ENCODE measurements at places on chromosomes 2 and 18.

DNA sequence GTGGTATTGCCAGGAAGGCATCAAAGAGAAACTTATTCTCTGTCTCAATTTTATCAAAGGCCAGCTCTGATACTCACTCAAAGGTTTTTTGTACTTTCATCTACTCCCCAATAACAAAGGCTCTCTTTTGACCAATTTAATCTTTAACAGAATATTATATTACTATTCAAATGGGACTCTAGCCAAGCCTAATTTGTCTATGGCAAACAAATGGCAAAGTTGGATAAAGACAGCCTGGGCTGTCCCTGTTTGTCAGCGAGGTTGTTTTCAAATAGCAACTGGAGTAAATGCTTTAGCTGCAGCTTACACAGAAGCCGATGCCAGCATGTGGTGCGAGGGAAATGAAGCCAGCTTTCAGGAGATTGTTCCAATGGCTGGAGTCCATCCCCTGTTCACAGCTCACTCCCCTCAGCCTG, 80.1 kb upstream of the CTNNA2 start:
- no peak for DNase-seq

DNA sequence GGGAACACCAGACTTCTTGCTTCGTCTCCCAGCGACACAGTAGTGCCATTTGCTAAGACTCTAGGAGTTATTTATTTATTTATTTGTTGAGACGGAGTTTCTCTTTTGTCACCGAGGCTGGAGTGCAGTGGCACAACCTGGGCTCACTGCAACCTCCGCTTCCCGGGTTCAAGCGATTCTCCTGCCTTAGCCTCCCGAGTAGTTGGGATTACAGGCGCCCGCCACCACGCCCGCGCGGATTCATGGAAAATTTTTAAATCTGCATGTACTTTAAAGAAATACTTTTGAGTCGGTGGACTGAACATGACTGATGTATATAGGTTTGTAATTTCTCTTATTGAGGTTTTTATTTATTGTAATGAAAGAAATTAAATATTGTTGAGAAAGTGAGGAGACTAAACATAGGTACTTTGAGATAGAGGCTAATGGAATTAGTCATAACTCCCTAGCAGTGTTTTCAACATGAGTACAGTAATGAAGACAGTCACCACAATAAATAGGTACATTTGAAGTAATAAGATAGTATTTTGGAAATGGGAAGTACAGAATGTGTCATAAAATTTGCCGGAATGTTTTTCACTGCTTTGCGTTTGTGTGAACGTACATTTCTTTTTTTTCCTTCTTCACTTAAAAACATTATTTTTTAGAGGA, 983 bp downstream of the MTX2 start:
- DNase-seq: no peak

GRCh38 chr2:163213661-163214081, 375.1 kb upstream of the KCNH7 start:
- DNase-seq: no peak

GRCh38 chr18:26956863-26957262, 91.4 kb upstream of the AQP4 start:
- no peak for DNase-seq

GRCh38 chr18:79452190-79452990, 56.7 kb downstream of the NFATC1 start:
- DNase-seq: no peak

- DNase-seq: no peak
Measured at GRCh38 chr2:69375494-69376353, 11.3 kb downstream of the GFPT1 start.

GRCh38 chr18:60322591-60322990, 50.0 kb downstream of the MC4R start:
- DNase-seq: no peak

DNA sequence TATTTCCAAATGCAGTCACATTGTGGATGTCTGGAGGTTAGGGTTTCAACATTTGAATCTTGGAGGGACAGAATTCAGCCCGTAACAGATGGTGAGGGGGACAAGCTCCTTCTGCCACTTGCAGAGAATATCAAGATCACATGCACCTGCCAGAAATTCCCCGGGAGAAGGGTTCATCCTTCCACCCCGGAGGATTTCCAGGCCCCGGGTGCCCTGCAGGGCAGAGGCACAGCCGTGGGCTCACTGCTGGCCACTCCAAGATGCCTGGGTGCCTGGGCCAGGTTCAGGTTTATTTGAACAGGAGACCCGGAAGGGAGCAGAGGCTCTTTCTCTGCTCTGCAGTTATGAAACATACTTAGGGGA, 38.2 kb upstream of the MGAT4A start:
- no peak for DNase-seq

DNA sequence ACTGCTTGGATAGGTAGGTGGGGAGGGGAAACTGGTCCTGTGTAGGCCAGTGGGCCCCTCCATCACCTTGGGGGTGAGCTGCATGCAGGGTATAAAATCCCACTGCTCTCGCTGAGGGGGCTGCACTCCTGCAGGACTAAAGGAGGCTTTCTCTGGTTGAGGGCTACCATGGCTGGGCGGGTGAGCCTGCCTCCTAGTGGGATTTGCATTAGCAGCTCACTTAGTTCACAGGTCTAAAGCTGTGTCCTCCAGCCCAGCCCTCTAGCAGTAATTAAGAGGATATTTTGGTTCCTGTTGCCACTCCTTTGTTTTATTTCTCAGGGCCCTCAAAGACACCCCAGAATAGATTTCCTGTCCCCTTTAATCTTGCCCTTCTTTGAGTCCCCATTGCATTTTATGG, 24.6 kb downstream of the TMEM127 start:
- no peak for DNase-seq

DNA sequence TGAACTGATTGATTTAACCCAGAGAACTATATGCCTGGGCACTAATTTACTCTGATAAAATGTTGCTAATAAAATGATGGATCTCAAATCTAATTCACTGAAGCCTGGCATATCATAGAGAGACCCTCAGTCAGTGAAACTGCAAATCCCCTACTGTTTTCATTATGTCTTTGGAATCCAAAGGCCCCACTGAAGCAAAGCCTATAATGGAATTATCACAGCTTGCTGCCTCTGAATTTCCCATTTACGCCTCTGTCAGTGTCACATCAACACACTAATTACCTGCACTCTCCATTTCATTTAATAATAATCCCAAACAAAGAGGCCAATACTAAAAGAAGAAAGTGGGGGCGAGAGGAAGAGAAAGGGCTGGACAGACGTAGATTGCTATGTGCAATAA, 470.9 kb downstream of the MBD2 start:
- DNase-seq: no peak

DNA sequence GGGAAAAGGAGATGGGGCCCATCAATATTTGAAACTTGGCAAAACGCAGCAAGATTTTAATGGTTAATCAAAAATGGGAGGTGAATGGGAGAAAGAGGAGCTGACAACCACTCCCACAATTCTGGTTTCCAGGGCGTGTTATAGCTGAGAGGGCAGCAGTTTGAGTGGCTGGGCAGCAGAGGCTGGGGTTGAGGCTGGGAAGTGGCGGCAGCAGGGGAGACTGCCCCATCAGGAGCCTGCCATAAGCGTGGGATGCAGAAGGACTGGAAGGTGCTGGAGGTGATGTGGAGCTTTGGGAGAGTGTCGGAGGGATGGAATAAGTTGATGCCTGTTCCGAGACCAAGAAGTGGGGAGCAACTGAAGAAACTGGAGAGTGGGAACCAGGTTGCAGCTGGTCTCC, 48.9 kb upstream of the SH3RF3 start:
- no peak for DNase-seq

DNA sequence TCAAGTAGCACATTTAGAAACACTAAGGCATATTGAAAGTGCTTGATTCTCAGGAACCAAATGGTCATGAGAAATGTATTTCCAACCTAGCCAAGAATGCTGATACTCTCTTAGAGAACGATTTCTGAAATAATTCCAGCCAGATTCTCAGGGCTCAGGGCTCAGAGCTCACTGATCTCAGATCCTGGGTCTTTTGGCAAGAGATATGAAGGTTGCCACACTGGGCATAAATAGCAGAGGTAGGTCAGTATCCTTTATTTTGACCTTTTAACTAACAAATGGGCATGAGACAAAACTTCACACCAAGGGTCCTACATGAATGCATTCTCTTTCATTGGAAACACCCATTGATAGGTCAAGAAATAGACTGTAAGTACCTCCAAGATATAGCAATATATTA, 364.1 kb downstream of the ALK start:
- no peak for DNase-seq

GRCh38 chr2:159609811-159610549, 6.4 kb downstream of the BAZ2B start:
- no peak for DNase-seq

All from nephron progenitor cell (in vitro differentiated cells).